ENCODE measurements at places on chromosomes 16 and 17.

GRCh38 chr16:78823027-78823426 is 723.6 kb downstream of the WWOX start:
- DNase-seq, result no peak

GRCh38 chr17:50137042-50137441 is 7.1 kb upstream of the SAMD14 start:
- no peak for DNase-seq

GRCh38 chr16:30527635-30528178 is 1.3 kb upstream of the ZNF768 start:
- DNase-seq, result peak; percentile 58

- DNase-seq, result no peak
Measured at GRCh38 chr17:71809537-71809936, 311.3 kb upstream of the SOX9 start.

DNA sequence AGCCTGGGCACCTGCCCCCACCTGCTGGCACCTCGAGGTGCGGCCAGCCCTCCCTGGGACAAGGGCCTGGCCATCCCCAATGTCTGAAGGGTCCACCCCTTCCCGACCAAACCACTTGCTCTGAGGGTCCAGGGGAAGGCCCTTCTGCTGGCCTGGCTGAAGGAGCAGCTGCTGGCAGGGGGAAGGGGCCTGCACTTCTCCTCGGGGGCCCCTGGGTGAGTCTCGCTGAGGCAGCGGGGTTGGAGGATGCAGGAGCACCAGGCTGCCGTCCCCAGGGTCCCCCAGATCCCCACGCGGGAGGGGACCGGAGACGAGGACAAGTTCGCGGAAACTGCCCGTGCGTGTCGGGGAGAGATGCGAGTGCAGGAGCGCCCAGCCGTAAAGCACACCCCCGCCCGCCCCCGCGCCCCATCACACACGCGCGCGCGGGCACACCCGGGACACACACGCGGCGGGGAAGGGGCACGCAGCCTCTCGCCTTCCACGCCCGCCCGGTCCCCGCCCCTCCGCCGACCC is 725 bp upstream of the CACNA1H start:
- no peak for DNase-seq

DNA sequence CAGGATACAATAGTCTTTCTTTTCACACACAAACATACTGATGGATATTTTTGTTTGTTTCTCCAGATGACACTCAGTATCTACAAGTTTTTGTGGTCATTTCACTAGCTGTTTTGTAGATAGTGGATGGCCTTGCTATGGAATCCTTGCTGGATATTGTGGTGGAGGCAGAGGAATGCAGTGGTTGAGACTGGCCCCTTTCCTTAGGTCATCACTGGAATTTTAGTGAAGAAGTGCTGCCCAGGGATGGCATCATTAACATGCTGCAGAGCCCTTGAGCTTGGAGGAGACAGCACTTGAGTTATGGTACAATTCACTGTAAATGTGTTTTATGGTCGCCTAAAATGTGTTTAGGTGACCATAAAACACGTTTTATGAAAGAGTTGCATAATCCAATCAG is 455.9 kb upstream of the HSBP1 start:
- DNase-seq, result no peak

DNA sequence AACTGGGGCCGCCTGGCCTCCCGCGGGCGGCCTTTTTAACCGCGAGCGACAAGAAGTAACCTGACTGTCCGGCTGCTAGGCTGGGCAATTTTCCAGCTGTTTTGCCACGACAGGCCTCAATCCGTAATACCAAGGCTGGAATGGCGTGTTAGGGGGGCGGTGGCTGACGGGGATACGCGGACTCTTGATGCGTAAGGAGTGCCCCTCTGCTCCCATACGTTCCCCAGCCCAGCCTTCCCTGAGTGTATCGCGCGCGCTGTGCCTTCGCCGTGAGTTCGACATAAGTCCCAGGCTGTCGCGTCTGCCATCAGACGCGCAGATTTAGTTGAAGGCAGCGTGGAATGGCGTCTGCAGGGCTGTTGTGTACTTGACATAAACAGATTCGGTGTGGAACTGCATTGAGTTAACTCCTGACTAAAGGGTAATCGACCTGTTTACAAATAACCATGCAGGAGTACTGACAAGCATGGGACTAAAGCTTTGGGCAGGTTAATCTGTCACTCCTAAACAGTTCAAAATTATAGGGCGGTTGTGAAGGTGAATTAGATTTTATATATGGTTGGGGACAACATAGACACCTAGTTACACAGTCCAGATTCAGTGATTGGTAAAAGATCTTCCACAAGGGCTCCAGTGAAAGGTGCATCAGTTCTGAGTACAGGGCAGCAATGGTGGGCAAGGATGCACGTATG is 16.6 kb upstream of the ERN1 start:
- peak; percentile 15 for DNase-seq

DNA sequence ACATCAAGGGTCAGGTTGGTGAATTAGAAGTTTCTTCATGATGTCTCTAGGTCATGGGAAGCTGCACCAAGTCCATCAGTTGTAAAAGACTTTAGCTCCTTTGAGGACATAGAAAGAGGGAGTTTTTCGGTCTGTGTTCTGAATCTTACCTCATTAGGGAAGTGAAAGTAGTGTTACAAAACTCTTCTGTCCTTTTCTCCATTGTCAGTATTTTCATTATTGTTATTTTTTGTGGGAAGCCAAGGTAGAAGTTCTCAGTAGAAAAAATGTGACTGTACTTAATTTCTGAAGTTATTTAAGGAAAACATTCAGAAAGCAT is 24.2 kb downstream of the MAP3K3 start:
- no peak for DNase-seq

- DNase-seq, result no peak
Measured at GRCh38 chr17:9240659-9241370, 219.5 kb downstream of the NTN1 start.

DNA sequence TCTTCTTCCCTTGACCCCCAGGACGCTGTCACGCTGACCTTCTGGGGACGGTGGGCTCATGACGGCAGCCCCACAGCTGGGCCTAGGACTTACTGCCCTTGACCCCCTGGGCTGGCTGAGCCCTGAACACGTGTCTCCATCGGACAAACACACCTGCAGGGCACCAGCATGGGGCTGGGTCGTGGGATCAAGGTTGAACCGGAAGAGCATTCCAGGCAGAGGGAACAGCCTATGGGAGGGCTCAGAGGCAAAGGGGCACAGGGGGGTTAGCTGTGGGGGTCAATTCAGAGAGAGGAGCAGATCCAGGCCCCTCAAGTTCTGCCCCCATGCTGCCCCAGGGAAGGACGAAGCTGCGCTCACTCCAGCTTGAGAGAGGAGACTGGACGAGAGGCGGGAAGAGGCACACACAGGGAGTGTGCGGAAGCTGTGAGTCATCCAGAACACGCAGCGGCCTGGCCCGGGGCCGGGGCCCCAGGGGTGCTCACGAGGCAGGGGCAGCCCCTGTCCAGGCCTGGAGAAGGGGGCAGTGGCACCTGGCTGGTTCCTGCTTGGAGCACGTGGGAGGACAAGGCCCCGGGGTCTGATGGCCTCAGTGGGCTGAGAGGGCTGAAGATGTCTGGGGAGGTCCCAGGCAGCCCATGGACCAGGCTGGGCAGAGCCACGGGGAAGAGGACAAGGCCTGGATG is 9.9 kb downstream of the SSTR5 start:
- DNase-seq, result no peak

- DNase-seq, result no peak
Measured at GRCh38 chr17:37829592-37830123, 84.8 kb upstream of the HNF1B start.

Data from bone marrow (tissue), 2 donors.